ENCODE measurements at places on chromosomes 2 and 18. TPM values are rescaled to one million over a fixed set of nuclear protein-coding genes. Genes with fewer than 3 reads are reported as not detected.

DNAJC5G gene
- total RNA-seq = not detected

RAB27B gene
- total RNA-seq = 20.1 TPM

OBSL1 gene
- total RNA-seq = 23.3 TPM

ABCG8 gene
- not detected for total RNA-seq

VAPA gene
- total RNA-seq = 180 TPM

TLX2 gene
- total RNA-seq = 0.14 TPM

RAD51AP2 gene
- not detected for total RNA-seq

C2orf80 gene
- not detected for total RNA-seq

NT5DC4 gene
- not detected for total RNA-seq

C2orf74 gene
- 17.1 TPM for total RNA-seq

UGT1A8 gene
- total RNA-seq = not detected

LBX2 gene
- total RNA-seq = 4.0 TPM

HOXD8 gene
- 6.6 TPM for total RNA-seq

ASAP2 gene
- total RNA-seq = 35.8 TPM

SLC39A10 gene
- 23.2 TPM for total RNA-seq

CIAO1 gene
- total RNA-seq = 79.3 TPM

CPLX4 gene
- not detected for total RNA-seq

NT5C1B gene
- total RNA-seq = not detected

TLK1 gene
- 23.5 TPM for total RNA-seq

Data from A549 treated with CpdA at 1 μM for 4 hours (cell line).